Stimulated activated CD4-positive, alpha-beta T cell treated with anti-CD3 and anti-CD28 coated beads, Interleukin-1b, Interleukin-23, amount 100 ng/mL, for 1 hour (primary cell): ENCODE measurements at places on chromosomes 5 and 9.
A peak's percentile ranks its signal among the peaks of the same experiment; 100 is the strongest.

DNA sequence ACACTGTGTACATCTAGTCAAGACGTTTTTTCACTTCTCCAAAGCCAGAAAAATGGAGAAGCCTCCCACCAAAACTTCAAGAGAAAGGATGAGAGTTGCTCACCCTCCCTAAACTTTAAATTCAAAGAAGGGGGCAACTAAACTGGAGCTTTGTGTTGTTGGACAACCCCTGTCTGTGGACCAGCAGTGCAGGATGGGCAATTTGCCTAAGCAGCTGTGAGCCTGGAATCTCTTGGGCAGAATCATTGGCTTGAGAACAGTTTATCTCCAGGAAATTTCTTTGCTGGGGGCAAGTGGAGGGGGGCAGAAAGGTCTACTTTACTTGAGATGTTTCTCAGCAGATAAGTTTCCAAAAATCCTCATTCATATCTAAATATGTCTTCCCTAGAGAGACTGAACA, 151.8 kb downstream of the MUSK start:
- no peak for DNase-seq

- no peak for DNase-seq
These were observed 511.5 kb downstream of the ZNF608 start for GRCh38 chr5:124234770-124235562.

DNA sequence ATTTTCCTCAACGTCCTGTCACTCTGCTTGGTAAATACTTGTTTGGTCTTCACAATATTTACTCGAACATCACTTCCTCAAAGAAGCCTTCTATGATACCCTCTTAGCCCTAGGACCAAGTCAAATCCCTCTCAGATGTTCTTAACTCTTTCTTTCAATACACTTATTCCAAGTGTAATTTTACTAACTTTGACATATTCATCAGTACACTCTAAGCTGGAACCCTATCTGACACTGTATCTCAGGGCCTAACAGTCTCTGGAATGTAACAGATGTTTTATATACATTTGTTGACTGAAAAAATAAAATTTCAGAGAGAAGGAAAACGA, 19.6 kb downstream of the SIL1 start:
- DNase-seq, result no peak

GRCh38 chr5:168992016-168992415, 308.9 kb downstream of the SLIT3 start:
- DNase-seq, result no peak

DNA sequence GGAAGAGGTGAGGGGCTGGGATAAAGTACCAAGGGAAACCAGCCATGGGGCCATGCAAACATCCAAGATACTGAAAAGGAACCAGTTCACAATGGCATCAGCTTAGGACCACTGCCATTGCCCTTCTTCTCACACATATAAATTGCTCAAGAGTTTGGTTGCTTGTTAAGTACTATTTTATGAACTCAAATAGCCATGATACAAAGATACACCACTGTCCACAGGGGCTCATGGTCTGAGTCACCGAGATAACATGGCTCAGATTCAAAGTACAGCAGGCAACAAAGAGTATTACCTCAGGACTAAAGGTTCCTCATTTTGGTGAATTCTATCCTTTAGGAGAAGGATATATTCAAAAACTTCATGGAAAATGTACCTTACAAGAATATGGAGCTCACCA, 55.6 kb downstream of the FANCC start:
- DNase-seq, result no peak

DNA sequence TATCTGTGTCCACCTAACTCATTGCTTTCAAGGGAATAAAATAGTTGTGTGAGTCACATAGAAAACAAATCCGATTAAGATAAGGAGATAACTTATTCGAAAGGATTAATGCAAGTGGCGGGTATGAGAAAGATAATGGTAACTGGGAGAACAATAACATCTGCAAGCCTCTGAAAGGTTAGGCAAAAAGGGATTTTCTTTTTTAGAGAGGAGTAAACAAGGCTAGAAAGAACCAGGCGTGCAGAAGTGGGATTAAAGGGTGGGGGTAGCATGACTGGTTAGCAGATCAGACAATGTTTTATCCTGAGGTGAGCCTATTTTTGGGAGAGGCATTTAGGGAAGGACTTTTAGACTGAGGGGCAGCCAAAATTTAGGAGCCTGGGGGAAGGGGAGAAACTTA, 34.7 kb upstream of the JMY start:
- DNase-seq, result no peak

DNA sequence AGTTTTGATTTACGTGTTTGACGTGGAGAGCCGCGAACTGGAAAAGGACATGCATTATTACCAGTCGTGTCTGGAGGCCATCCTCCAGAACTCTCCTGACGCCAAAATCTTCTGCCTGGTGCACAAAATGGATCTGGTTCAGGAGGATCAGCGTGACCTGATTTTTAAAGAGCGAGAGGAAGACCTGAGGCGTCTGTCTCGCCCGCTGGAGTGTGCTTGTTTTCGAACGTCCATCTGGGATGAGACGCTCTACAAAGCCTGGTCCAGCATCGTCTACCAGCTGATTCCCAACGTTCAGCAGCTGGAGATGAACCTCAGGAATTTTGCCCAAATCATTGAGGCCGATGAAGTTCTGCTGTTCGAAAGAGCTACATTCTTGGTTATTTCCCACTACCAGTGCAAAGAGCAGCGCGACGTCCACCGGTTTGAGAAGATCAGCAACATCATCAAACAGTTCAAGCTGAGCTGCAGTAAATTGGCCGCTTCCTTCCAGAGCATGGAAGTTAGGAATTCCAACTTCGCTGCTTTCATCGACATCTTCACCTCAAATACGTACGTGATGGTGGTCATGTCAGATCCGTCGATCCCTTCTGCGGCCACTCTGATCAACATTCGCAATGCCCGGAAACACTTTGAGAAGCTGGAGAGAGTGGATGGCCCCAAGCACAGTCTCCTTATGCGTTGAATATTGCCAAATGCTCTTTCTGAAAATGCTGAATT, 850 bp downstream of the RRAGA start:
- DNase-seq, result no peak

GRCh38 chr9:111108946-111109345, 70.7 kb upstream of the LPAR1 start:
- no peak for DNase-seq

- DNase-seq, result no peak
These were observed 6.9 kb downstream of the NEURL1B start for GRCh38 chr5:172648013-172648381.

DNA sequence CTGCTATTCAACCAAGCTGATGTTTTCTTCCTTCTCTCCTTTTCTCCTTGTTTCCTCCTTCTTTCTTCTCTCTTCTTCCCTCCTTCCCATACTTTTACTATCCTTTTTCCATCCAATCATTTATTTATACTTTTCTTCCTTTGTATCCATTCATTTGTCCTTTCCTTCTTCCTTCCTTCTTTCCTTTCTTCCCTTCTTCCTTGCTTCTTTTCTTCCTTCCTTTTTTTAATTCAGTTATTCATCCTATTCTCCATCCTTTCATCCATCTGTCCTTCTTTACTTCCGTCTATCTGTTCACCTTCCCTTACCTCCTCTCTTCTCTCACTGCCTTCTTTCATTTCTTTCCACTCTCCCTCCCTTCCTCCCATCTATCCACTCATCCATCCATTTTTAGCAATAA, 24.0 kb upstream of the PPARGC1B start:
- DNase-seq, result no peak

DNA sequence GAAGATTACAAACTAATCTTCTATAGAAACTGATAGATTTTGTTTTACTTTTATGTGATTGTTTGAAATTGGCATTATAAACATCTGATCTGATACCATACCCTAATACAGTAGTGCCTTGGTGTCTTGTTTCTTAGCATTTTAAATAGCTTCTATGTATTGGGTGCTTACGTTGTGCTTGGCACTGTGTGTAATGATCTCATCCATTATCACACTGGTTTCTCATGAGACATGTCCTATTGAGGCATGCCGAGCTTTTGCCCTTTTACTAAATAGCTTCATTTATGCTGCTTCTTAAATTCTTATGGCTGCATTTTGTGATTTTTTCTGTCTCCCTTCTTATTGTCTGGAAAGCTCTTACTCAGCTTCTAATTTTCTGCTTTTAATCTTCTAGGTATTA, 48.2 kb upstream of the TLR4 start:
- no peak for DNase-seq

DNA sequence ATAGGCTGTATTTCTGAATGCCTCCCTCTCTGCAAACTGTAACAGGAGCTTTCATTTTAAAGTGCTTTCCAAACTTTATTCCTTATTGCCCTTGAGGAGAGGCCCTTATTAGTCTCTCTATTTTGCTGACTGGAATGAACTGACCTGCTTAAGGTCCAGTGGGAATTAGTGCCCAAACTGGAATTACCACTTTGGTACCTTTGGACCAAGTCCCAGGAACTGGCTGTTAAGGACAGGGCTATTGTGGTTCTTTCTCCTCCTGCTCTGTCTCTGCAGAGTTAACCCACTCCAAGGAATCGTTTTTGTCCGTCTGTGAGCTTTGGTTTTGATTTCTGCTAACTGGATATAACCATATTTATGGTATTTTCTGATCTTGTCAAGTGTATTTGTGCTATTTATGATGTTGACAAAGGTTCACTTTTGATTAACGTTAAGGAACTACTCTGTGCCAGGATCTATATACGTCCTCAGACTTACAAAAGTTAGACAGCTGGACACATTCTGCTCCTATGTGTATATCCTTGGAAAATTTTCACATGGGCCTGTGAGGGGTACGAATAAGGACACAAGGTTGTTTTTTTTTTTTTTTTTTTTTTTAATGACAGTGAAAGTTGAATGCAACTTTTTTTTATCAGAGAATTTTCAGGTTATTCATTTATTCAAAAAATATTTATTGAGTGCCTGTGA, 189.1 kb upstream of the ANKRD55 start:
- no peak for DNase-seq

DNA sequence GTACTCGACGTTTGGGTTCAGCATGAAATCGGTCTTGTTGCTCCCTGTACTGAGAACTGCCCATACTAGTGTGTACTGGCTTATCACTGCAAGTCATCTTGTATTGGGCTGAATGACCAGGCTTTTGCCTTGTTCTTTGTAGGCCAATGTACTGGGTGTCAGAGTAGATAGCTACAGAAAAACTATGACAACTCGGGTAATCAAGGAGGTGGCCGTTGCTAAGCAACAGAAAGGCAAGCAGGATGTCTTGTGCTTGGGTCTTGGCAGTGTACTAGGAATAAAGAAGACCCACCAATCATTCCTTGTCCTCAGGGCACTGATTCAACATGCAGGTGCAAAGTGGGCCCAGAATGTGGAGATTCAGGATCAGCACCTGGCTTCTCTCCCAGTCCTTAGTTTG, 11.9 kb upstream of the SHISAL2B start:
- no peak for DNase-seq

GRCh38 chr5:136516637-136517036, 151.3 kb upstream of the TRPC7 start:
- DNase-seq, result no peak

DNA sequence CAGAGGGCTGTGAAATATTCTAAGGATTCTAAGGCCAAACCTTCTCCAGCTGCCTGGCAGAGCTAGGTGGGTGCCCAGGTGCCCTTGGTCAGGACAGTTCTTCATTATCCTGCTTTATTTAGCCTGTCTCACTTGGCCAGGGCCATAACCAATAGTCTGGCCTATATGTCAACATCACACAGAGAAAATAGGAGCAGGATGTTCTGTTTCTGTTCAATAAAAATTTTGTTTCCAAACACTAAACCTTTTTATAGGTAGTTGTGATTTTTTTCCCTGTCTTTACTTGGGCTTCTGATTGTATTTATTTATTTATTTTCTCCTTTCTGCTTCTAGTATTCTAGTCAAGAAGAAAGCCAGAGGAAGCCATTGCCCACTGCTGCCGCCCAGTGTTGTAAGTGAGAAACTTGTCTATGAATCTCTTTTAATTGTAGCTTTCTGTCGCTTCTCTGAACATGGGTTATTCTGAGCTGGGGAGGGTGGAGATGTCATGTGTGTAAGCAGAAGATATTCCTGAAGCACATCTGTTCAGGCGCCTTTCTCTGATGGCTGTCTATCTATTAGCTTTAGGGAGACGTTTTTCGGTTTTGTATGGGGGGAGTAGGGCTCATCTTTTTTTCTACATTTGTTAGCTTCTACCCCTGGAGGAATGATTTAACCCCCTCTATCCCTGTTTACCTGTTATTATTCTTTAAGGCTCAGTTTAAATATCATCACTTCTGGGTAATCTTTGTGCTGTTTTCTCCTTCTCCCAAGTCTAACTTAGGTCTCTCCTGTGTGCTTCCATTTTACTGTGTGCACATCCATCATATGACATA, 97.1 kb downstream of the UNC13B start:
- DNase-seq, result no peak

DNA sequence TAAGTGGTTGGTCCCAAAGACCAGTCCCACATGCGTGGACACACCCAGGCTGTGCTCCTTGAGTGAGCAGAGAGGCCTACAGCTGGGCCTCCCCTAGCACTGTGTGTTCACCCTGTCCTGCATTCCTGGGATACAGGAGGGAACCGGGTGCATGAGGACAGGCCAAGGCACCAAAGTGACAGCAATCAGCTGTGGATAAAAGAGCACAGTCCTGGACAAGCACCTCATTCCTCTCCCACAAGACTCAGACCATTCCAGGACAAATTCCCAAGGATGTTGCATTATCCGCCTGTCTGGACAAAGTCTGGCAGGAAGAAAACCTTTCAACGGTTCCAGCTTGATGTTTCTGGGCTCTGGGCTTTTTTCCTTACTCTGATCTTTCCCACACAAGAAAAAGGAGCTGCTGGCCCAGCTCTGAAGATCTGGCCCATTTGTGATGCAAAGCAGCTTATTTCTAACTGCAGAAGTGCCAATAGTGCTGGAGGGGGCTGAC, 273.2 kb downstream of the ENC1 start:
- no peak for DNase-seq

- no peak for DNase-seq
These were observed 17.3 kb upstream of the ANGPTL2 start for GRCh38 chr9:127139775-127140174.

- DNase-seq, result peak; percentile 35
These were observed 1.4 kb upstream of the ADAMTSL2 start for GRCh38 chr9:133532937-133533668.

DNA sequence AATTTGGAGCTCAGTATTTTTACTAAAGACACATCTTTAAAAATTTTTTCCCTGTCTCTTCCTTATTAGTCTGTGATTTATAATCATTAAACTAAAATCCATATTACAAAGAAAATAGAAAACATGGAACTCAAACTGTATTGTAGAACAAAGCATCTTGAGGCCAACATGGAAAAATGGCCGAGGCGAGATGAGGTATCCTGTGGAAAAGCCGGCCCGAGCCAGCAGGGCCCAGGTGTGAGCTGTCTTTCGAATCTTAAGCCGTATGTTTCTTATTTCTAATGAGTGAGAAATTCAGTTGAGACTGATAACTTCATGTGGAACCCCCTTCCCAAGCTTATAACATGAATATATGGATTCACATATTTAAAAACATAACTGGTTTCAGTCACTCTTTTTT, 170.4 kb upstream of the OTULINL start:
- no peak for DNase-seq

- DNase-seq, result no peak
These were observed 13.9 kb upstream of the FNIP1 start for GRCh38 chr5:131810510-131811249.

GRCh38 chr9:117088786-117089185, 326.1 kb downstream of the ASTN2 start:
- no peak for DNase-seq

- no peak for DNase-seq
These were observed 226.5 kb downstream of the FANCC start for GRCh38 chr9:95090871-95091577.
